ENCODE measurements at places on chromosomes 3 and 15.

DNA sequence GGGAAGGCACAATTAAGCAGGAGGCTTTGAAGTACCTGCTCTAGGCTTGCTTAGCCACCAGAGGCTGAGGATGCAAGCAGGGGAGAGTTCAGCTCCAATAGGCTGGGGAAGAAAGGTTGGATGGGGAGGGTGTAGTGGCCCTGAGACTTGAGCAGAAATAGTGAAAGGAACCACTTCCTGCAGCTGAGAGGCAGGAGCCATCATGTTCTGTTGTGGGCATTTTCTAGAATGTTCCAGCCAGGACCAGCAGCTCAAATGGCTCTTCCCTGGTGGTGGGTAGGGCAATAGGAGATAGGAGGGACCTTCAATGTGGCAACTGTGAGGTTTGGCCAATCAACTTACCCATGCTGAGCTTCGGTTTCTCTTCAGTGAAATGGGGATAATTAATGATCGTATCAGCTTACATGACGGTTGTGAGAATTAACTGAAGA, 79.1 kb upstream of the CGNL1 start:
- no peak for DNase-seq

DNA sequence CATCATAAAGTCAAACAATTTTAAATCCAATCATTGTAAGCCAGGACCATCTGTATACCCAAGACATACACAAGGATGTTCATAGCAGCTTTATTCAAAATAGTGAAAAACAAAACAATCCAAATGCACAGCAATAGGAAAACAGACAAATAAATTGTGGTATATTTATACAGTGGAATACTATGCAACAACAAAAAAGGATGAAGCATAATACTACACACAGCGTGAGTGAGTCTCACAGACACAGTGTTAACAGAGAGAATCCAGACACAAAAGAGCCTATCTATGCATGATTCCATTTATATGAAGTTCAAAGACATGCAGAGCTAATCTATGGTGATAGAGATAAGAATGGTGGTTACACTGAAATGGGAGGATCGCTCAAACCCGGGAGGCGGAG, 5.6 kb upstream of the MUC20 start:
- DNase-seq, result no peak

DNA sequence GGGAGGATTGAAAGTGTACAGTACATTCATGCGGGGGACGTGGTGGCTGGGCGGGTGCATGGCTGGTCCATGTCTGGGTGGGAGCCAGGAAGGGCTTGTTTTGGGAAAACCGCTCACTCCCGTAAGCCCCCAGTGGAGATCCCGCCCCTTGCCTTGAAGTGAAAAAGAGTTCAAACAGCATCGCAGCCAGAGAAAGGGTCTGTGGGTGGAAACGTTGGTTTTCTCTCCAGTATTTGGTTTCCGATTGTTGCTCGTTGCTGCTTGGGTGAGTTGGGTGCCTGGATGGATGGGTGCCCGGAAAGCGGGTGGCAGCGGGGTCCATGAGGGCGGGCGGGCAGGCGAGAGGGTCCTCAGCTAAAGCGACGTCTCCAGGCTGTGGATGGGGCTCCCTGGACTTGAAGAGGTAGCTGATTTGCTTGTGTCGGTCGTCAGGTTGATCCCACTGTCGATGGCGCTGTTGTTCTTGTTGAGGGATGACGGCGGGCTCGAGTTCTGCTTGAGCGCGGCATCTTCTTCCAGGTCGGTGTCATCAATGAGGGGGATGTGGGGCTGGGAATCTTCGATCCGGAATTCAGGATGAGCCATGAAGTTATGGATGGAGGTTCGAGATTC, 7.7 kb upstream of the SEC13 start:
- DNase-seq, result no peak

- no peak for DNase-seq
These were observed 51.0 kb downstream of the EOMES start for GRCh38 chr3:27671101-27671500.

Measured in HS-5 (cell line).